Natural killer cell (primary cell): ENCODE measurements at places on chromosomes 6 and 20. TPM values are rescaled to one million over a fixed set of nuclear protein-coding genes. Genes with fewer than 3 reads are reported as not detected.
A peak's percentile ranks its signal among the peaks of the same experiment; 100 is the strongest.

- DNase-seq = no peak
Measured at GRCh38 chr20:858011-858410, 24.5 kb downstream of the FAM110A start.

DNA sequence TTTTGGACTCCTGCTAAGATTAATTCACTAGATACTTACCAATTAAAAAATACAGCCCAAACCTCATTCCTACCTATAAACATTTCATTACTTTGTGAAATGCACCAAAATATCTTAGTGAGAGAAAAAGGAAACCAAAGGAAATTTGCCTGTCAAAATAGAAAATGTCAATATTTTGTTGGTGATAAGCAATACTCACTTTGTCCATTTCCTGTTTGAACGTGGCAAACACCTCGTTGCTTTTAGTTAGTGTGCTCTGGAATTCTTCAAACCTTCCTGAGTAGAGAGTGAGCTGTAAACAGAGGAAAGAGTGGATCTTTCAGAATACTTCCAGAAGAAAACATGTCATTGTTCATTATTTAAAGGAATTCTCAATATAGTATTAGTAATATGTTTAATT lies 44.2 kb downstream of the TXLNB start:
- DNase-seq = no peak

GRCh38 chr6:11699576-11699975 lies 79.0 kb downstream of the ADTRP start:
- no peak for DNase-seq

- no peak for DNase-seq
Measured at GRCh38 chr20:8786383-8786782, 282.5 kb upstream of the PLCB4 start.

- DNase-seq = no peak
Measured at GRCh38 chr20:50381075-50381732, 129.0 kb upstream of the PTPN1 start.

- no peak for DNase-seq
Measured at GRCh38 chr6:56659721-56660380, 17.2 kb upstream of the DST start.

DNA sequence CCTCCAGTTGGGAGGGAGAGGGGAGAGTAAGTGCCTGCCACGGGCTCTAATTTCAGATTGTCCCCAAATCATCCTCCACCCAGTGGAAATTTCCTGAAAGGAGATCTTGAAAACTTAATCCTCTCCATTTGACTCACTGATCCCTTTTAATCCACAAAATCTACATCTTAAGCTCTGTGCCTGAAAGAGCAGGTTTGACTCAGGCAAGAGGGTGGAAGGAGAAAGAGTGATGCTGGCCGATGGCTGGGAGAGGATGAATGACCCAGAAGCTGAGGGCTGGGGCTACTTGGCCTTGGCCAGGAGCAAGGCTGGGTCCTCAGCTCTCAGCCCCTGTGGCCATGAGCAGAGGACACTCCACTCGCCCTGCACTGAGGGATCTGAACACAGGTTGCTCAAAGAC lies 8.1 kb downstream of the BPIFA2 start:
- DNase-seq = no peak

DNA sequence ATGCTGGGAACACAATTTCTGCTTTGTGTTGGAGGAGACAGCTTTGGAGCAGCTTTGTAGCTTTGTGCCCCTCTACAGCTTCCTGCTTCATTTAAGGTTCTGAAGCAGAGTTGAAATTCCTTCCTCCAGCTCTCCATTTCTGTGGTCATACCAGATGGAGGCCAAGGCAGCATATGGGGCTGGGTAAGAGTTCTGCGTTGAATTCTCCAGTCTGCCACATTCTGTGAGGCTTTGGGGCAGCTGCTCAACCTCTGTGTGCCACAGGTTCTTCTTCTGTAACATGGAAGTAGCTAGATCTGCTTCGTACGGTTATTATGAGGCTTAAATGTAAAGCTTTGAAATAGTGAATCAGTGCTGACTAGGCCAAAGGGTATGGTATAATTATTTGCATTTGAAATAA lies 2.9 kb upstream of the TRIM26 start:
- no peak for DNase-seq

DNA sequence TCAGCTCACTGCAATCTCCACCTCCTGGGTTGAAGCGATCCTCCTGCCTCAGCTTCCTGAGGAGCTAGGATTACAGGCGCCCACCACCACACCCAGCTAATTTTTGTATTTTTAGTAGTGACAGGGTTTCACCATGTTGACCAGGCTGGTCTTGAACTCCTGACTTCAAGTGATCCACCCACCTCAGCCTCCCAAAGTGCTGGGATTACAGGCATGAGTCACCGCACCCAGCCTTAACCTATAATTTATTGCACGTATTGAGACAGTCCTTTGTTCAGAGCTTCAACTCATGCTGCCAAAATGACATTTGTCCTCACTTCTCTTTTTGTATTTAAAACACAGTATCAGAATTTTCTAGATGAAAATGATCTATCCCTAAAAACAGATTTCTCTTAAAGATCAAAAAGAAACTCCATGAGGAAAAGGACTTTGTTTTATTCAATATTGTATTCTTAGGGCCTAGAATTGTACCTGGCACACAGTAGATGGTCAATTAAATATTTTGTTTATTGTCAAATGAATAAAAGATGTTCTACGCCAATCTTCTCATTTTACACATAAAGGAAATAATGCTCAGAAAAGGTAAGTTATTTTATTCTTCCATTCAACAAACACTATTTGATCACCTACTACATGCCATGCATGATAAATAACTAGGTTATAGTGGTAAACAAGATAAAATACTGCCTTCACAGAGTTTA lies 10.8 kb downstream of the SERAC1 start:
- DNase-seq = no peak

DNA sequence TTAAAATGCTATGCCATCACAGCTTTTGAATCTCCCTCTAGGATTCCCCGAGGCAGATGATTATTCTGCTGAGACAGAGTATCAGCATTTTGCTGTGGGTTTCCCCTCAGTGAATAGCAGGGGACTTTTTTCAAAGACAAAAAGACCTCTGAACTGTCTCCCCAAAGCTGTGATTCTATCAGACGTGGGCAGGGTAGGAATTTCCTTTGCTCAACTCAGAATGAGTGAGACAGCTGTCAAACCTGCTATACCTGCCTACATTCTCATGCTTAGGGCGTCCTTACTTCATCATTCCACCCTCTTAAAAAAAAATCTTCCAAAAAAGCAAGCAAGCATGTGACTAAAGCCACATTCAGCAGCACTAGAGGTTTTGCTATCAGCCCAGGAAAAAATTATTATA lies 147.6 kb upstream of the FAM83B start:
- DNase-seq = no peak

DNA sequence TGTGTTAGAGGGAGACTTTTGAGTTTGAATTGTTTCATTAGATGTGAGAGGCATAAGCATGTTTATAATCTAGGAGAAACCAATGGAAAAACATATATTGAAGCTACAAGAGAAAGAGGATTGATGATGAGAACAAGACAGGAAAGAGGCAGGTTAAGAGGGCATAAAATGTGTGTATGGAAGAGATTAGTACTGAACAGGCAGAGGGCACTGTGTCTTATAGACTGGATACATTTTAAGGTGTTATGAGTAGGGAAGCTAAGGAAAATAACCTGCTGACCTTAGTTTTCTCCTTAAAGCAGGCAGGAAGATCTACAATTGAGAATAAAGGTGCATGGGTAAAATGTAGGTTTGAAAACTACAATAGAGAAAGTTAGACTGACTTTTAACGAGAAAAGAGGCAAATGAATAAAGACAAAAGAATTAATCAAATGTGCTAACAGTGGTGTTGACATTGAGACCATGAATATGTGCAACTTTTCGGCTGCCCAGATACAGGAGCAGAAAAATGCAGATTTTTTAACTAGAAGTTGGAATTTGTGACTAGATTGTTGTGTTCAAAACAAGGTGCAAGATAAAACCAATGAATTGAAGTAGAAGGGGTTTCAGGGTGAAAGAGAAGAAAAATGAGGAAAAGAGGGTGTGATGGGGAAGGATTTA lies 846.3 kb downstream of the HACE1 start:
- no peak for DNase-seq

GRCh38 chr6:144661116-144661806 lies 376.1 kb downstream of the UTRN start:
- DNase-seq = no peak

GRCh38 chr6:138957903-138958302 lies 30.1 kb downstream of the REPS1 start:
- DNase-seq = no peak

DNA sequence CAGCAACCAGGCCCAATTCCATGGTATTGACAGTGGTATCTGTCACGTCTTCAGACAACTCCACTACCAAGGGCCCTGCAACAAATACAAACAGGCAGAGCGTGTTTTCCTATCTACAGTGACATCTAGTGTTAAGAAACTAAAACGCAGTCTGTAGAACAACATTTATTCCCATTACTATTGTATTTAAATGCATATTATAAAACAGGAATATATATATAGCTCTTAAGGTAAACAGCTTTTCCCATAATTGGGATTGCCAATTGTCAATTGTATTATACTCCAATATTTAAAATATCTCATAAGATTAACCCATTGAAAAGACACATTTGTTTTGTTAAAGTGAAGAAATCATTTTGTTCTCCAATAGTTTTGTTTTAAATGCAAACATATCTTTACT lies 97.2 kb downstream of the KIF16B start:
- no peak for DNase-seq

GRCh38 chr6:37700620-37700973 lies 2.9 kb upstream of the MDGA1 start:
- no peak for DNase-seq

DNA sequence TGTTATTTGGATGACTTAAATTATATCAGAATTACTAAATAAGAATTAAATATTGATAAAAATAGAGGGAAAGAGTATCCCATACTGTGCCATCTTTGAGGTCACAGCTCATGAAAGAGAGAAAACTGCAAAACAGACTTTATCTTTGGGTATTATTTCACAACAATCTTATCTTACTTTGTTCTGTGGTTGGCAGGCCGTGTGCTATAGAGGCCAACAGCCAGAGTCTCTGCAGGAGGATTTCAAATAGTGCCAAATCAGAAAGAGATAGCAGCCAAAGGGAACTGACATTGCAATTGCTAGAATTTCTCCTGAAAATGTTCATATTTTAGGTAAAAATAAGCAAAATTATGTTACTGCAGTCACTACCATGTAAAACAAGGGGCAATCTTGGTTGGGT lies 354.2 kb downstream of the GRIK2 start:
- no peak for DNase-seq

DNA sequence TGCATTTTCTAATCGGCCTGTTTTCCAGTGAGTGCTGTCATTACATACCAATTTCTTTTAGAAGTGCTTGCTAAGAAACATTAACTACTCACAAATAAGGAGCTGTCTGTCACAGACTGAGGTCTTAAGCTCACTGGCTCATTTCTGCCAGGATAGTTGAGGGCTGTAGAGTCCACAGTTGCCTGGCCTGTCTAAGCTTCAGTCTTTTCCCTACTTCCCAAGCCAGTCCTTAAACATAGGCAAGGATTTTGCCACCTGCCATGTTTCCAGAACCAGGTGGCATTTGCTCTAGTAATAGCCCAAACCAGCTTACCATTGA lies 84.7 kb downstream of the LINC00237 start:
- no peak for DNase-seq

- no peak for DNase-seq
Measured at GRCh38 chr6:89364586-89364985, 12.1 kb upstream of the UBE2J1 start.

- no peak for DNase-seq
Measured at GRCh38 chr6:53645859-53646258, 19.7 kb downstream of the KLHL31 start.

DNA sequence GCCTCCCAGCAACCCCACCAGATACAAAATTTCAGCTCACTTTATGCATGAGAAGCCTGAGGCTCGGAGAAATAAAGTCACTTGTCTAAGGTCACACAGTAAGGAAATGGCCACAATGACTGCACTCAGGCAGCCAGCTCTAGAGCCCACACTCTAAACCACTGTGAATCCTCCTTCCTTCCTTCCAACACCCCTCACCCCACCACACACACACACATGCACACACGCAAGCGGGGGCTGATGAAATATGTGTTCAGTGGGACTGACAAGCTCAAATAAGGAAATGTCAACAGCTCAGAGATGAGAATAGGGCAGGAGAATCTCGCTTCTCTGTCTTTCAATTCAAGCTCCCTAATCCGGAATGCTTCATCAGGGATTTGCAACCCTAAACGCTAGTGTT lies 6.0 kb upstream of the BPIFA1 start:
- no peak for DNase-seq

- DNase-seq = peak; percentile 61
Measured at GRCh38 chr20:50048420-50049166, 64.4 kb downstream of the UBE2V1 start.

DNA sequence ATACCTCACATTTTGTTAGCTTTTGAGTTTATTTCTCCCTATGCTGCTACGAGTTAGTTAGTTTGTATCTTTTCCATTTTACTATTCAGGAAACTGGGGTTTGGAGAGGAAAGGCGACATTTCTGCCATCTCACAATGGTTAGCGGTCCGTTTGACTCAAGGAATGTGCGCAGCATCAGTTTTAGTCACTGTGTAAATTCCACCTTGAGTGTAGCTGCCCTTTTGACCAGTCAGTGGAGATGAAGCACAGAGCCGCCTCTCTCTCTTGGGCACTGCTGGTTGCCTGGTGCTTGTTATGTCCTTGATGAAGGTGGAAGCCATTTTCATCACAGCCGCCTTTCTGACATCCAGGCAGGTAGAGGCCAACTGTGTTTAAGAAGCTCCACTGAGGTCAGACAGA lies 185.5 kb downstream of the SCP2D1 start:
- no peak for DNase-seq

- no peak for DNase-seq
Measured at GRCh38 chr6:46325561-46326530, 155.1 kb upstream of the ENPP5 start.

DNA sequence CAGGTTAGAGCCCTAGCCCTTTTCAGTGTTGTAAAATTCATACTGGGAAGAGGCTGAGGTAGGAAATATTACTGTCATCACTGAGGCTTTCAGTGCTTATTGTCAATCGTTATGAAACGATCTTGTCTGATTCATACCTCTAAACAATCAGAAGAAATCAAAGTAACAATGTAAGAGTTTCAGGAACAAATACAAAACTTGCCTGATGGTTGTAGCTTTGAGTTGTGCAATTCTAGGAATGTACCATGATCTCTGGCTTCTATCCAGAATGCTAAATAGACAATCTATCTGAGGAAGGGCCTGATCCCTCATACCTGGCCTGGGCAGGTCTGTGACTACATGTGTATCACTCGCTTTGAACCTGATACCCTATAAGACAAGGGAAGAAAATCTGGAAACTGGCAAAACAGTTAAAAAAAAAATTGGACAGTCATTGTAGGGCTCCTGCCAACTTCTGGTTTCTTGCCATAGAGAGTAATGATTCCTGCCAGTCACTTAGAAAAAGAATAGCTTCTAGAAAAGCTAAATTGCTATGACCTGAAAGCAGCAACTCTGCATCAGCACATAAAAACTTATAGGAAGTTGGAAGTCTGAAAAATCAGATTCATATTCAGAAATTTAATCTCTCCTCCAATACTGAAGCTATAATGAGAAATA lies 234.7 kb downstream of the BTBD9 start:
- no peak for DNase-seq

MMP24OS gene
- 86.6 TPM for total RNA-seq

NR2E1 gene
- not detected for total RNA-seq

DEFB128 gene
- not detected for total RNA-seq

PLN gene
- not detected for total RNA-seq

BPIFB2 gene
- total RNA-seq = not detected

TTK gene
- total RNA-seq = 1.2 TPM

SYNDIG1 gene
- not detected for total RNA-seq

TMEM217 gene
- total RNA-seq = 0.75 TPM

SLC22A7 gene
- not detected for total RNA-seq
